ENCODE measurements at places on chromosomes 12 and 14.

GRCh38 chr12:71312768-71313403, 126.7 kb upstream of the LGR5 start:
- H3K27me3 ChIP-seq: no peaks in the 10 kb centered on the region
- H3K36me3 ChIP-seq: no peaks in the 10 kb centered on the region
- no peak overlapping the region for H3K4me3 ChIP-seq
- H3K4me1 ChIP-seq: no peaks in the 10 kb centered on the region
- H3K27ac ChIP-seq: no peak overlapping the region

GRCh38 chr14:69319911-69320310, 60.0 kb downstream of the GALNT16 start:
- no peak overlapping the region for H3K4me3 ChIP-seq
- H3K27me3 ChIP-seq: no peaks in the 10 kb centered on the region

GRCh38 chr12:116926283-116927243, 15.8 kb downstream of the FBXW8 start:
- H3K27ac ChIP-seq: no peak overlapping the region
- H3K4me3 ChIP-seq: no peak overlapping the region
- no peak for DNase-seq
- H3K4me1 ChIP-seq: peaks cover 7% of the 10 kb centered on the region
- no peaks in the 10 kb centered on the region for H3K36me3 ChIP-seq
- H3K27me3 ChIP-seq: no peaks in the 10 kb centered on the region

DNA sequence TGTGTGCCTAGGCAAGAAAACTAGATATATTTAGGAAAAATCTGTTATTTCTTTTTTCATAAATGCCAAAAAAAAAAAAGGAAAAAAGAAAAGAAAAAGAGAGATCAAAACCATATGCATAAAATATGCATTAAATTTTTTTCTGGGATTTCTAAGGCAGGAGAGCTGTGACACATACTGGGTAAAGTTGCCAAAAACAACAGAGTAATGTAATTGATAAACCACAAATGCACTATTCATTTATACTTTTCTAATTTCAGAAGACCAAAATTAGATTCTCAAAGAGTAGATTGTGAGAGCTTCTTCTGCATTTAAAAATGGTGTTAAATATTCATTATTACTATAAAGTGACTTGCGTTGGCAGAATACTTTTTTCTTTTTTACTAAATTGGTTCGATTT, 673.8 kb upstream of the MGAT4C start:
- H3K27me3 ChIP-seq: no peaks in the 10 kb centered on the region
- H3K36me3 ChIP-seq: no peaks in the 10 kb centered on the region
- no peak for DNase-seq
- H3K27ac ChIP-seq: no peak overlapping the region
- no peaks in the 10 kb centered on the region for H3K4me1 ChIP-seq

DNA sequence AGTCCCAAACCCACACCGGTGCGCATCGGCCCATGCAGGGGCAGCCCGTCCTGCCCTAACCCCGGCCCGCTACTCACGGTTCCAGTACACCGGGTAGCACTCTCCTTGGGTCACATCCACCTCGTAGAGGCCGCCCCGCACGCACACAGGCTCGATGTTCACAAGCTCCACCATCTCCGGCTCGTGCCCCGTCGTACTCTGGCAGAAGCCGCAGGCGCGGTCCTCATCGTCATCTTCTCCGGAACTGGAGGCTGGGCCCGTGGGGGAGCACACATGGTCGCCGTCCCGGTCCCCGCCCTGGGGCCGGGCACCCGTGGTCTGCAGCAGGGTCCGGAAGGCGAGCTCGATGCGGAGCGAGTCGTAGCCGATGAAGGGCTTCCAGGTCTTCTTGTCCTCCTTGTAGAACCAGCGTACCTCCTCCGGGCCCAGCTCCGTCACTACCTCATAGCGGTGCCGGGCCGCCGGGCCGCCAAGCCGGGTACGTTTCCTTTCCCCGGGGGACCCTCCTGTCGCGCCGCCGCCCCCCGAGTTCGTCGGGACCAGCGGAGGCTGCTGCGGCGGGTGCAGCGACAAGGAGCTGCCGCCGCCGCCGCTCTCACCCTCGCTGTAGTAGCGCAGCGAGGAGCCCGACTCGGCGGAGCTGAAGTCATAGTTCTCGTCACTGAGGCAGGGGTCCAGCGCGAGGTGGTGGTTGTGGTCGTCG, 788 bp downstream of the DDHD1 start:
- no peaks in the 10 kb centered on the region for H3K36me3 ChIP-seq
- H3K4me1 ChIP-seq: peaks cover 7% of the 10 kb centered on the region
- H3K4me3 ChIP-seq: peak overlapping the region; percentile 86
- peak overlapping the region; percentile 83 for H3K27ac ChIP-seq

DNA sequence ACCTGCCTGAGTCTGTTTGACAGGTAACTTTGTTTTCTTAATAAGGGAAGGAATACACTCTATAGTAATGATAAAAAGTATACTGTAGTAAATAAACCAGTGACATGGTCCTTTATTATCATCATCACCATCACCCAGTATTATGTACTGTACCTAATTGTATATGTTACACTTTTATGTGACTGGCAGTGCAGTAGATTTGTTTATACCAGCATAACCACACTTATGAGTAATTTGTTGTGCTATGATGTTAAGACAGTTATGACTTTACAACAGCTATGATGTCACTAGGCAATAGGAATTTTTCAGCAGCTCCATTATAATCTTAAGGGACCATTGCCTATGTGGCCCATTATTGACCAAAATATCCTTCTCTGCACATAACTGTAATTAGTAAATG, 155.0 kb downstream of the NUBPL start:
- H3K4me3 ChIP-seq: no peak overlapping the region
- no peak overlapping the region for H3K27ac ChIP-seq
- H3K4me1 ChIP-seq: no peaks in the 10 kb centered on the region
- no peak for DNase-seq

GRCh38 chr14:70779667-70780066, 29.6 kb downstream of the MAP3K9 start:
- H3K27ac ChIP-seq: no peak overlapping the region
- no peaks in the 10 kb centered on the region for H3K36me3 ChIP-seq
- no peak for DNase-seq
- H3K4me3 ChIP-seq: no peak overlapping the region
- no peaks in the 10 kb centered on the region for H3K4me1 ChIP-seq
- no peaks in the 10 kb centered on the region for H3K27me3 ChIP-seq

DNA sequence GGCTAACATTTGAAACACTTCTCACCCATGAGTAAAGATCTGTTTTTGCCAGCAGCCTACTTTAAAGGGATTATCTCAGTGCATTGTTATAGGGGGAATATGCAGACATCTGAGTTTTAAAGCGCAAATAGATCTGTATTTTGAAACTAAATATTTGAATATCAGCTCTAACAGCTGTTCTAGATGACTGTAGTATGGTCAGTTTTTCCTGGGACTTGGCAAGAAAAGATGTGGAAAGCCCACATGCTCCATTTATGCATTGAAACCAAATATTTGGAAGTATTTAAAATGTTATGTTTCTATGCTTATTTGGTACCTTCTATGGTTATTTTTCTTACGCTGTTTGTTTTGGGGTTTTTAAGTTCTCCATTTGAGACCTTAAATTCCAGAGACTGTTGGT, 41.7 kb downstream of the RIC8B start:
- no peaks in the 10 kb centered on the region for H3K27me3 ChIP-seq
- H3K4me1 ChIP-seq: no peaks in the 10 kb centered on the region
- no peaks in the 10 kb centered on the region for H3K36me3 ChIP-seq

- no peak overlapping the region for H3K4me3 ChIP-seq
- no peaks in the 10 kb centered on the region for H3K4me1 ChIP-seq
- no peak overlapping the region for H3K27ac ChIP-seq
- H3K36me3 ChIP-seq: no peaks in the 10 kb centered on the region
- DNase-seq: no peak
- H3K27me3 ChIP-seq: no peaks in the 10 kb centered on the region
Observed at GRCh38 chr14:30402846-30403245, 156.1 kb upstream of the G2E3 start.

- no peak overlapping the region for H3K4me3 ChIP-seq
- no peaks in the 10 kb centered on the region for H3K36me3 ChIP-seq
- H3K27me3 ChIP-seq: no peaks in the 10 kb centered on the region
- H3K4me1 ChIP-seq: peaks cover 18% of the 10 kb centered on the region
Observed at GRCh38 chr12:22412581-22412980, 78.1 kb upstream of the ST8SIA1 start.

DNA sequence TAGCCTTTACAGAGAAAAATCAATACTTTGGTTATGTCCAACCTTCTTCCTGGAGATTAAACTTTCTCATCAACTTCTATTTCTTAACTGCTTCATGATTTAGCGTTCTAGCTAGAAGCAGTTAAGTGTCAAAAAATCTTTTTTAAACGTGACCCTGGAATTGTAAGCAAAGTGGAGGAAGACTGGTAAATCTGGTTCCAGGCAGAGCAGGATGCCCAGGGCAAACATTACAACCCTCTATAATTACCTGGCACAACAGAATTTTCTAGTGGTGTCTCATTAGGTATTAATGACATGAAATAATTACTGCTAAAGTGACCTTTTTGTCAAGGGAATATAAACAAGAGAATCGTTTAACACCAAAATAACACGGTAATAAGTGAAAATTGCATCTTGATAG, 320.8 kb downstream of the MED13L start:
- no peaks in the 10 kb centered on the region for H3K36me3 ChIP-seq
- peak overlapping the region; percentile 10 for H3K27ac ChIP-seq
- no peak for DNase-seq
- no peaks in the 10 kb centered on the region for H3K27me3 ChIP-seq

DNA sequence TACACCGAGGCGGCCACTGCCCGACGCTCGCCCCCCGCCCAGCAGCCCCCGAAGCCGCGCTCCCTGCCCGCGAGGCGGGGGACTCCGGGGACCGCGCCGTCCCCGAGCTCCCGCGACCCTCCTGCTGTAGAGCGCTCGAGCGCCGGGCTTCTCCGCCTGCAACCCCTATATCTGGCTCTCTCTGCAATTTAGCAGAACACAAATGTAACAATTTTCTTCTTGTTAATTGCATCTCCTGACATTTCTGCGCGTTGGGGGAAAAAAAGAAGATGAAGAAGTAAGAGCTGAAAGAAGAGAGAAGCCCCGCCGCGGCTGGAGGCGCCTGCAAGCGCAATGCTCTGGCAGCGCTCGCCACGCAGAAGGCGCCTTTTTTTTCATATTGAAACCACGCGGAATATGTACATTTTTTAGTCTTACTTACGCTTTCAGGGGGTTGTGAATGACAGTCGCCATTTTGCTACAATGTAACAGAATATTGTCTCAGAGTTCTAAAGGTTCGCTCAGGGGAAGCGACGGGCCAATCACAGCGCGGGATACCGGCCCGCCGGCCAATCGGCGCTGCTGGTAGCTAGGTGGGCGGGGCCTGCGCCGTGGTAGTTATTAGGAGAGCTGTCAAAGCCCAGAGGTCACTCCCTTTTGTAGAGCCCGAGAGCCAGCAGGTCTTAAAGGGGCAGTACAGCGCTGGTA, at the start of gene DPF3:
DPF3 (minus strand) TSS at position 466 of the 687 bp plus-strand sequence; CDS start at position 453, 13 bp downstream.
- peak within 1 kb of the TSS; percentile 79 for H3K4me3 ChIP-seq
- no peak within 1 kb of the TSS for H3K27ac ChIP-seq
- no peaks in the 10 kb centered on the region for H3K4me1 ChIP-seq
- no peaks in the 10 kb centered on the region for H3K27me3 ChIP-seq
- DNase-seq: peak; percentile 94

GRCh38 chr12:112314981-112315380, 67.2 kb downstream of the HECTD4 start:
- no peak overlapping the region for H3K27ac ChIP-seq
- no peaks in the 10 kb centered on the region for H3K27me3 ChIP-seq
- no peak overlapping the region for H3K4me3 ChIP-seq

- no peaks in the 10 kb centered on the region for H3K4me1 ChIP-seq
- H3K27me3 ChIP-seq: no peaks in the 10 kb centered on the region
- H3K36me3 ChIP-seq: no peaks in the 10 kb centered on the region
- no peak overlapping the region for H3K4me3 ChIP-seq
- H3K27ac ChIP-seq: no peak overlapping the region
Observed at GRCh38 chr12:47867495-47867941, 37.3 kb downstream of the VDR start.

GRCh38 chr14:105987563-105987962, 461.2 kb downstream of the TMEM121 start:
- no peaks in the 10 kb centered on the region for H3K27me3 ChIP-seq
- no peak for DNase-seq
- no peak overlapping the region for H3K27ac ChIP-seq
- H3K4me3 ChIP-seq: no peak overlapping the region
- no peaks in the 10 kb centered on the region for H3K36me3 ChIP-seq

DNA sequence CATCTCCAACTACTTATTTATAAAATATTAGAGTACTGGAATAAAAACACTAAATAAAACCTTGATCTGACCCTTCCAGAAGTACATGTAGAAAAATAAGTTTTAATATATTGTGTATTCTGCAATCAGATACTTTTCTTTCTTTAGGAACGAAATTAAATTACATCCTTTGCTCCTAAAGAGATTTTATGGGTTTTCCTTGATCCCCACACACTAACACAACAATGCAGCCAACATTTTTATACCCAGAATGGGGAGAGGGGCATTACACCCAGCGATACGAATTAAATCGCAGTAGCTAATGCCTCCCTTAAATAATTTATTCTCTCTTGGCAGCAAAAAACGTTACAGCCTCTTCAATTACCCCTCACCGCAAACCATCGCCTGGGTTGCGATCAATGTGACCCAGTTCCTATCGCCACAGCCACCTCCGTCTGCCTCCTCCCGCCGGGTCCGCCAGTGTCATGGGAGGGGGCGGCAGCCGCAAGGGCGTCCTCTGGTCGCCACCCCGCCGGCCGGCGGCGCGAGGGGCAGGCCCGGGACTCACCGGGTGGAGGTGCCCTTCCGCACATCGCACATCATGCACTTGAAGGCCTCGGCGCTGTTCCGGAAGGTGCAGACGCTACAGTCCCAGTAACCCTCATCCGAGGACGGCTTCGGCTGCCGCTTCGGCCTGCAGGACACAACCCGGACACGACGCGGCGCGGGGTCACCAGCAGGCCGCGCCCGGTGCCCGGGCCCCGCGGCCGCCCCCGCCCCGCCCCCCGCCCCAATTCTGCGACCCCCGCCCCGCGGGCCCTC, 796 bp downstream of the YAF2 start:
- H3K4me3 ChIP-seq: peak overlapping the region; percentile 86
- peak; percentile 55 for DNase-seq

DNA sequence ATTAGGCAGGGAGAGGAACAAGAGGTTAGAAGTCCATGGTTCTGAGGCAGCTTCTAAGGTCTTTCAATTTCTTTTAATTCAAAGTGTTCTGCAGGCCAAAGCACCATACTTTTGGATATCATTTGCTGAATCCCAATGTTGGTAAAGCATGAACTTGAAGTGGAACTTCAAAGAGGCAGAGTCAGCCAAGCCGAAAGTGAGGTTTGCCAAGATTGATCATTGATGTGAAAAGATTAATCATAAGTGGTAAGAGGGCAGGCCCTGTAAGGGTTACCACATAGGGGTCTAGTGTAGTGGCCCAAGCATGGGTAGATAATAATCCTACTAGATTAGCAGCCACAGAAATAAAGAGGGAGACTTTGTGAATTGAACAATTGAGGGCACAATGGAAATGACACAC, 191.7 kb upstream of the DIO2 start:
- H3K4me3 ChIP-seq: no peak overlapping the region
- no peak for DNase-seq
- H3K36me3 ChIP-seq: no peaks in the 10 kb centered on the region

Measured in breast epithelium (tissue), 4 donors.